ENCODE measurements at places on chromosomes 4 and X. TPM values are rescaled to one million over a fixed set of nuclear protein-coding genes. Genes with fewer than 3 reads are reported as not detected.

DNA sequence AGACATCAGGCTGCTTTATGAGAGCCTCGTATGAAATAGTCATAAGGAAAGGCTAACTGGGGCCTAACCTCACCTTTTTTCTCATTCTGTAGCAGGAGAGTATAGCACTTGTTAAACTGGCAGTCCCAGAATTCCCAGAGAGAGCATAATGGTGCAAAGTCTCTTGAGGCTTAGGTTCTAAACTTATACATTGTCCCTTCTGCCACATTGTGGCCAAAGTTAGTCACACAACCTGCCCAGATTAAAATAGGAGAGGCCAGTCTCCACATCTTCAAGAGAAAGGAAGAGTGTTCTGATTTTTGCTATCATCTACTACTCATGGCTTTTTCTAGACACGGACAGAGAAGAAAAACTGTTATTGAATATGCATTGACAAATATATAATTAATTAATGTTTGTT is 1588.9 kb upstream of the PCDH7 start:
- DNase-seq: no peak

Gene DMRTC1
- total RNA-seq: not detected

DNA sequence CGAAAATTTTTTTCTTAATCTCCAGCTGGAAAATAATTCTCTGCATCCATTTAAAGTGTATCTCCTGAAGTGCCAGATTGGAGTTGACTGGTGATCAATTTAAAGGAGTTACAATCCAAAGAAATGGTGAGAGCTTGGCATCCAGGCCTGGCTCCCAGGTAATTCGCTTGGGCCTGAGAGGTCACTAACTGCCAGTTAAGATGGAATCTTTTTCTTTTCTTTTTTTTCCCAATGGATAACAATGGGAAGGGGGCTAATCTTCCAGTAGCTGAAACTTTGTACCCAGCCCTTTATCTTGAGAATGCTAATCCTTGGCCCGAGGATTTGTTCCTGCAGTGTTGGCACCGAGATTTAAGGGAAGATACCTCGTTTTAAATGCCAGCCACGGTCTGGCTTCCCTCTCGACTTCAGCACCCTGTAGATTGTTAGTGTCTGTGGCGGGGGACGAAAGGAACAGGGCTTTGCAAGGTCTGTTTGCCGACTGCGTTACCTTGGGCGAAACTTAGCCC is 13.3 kb upstream of the PITX2 start:
- DNase-seq: no peak

DNA sequence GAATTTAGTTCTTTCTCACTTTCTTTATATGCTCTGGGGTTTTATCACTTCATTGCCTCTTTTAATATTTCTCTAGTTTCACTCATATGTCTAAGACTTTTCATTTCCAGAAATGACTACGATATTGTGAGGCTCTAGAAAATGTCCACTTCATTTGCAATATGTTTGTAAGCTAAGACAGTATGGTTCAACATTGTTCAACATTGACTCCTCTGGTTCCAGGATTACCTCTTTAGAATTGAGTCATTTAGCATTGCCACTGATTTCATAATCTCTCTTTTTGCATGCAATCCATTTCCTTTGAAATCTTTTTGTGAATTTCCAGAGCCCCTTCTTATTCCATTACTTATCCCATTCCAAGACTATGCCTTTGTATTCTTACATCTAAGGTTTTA is 32.3 kb downstream of the BBS12 start:
- no peak for DNase-seq

DNA sequence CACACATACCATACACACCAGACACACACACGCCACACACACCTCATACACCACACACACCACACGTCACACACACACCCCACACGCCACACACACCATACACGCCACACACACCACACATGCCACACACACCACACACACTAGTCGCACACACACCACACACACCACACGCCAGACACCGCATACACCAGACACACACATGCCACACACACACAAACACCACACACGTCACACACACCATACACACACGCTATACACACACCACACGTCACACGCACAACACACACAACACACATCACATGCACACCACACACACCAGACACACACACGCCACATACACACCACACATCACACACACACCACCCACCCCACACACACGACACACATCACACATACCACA is 32.0 kb downstream of the FAM53A start:
- DNase-seq: no peak

Data from activated T-helper 2 cell treated with anti-CD3 and anti-CD28 coated beads, Interferon-gamma antibody, Interleukin-2, Interleukin-4, amounts not matched to agents 10 μg/mL and 5 μg/mL and 100 μg/mL, durations not matched to agents 14 hours and 24 hours and 36 hours (primary cell).